Stimulated activated CD8-positive, alpha-beta memory T cell treated with anti-CD3 and anti-CD28 coated beads, Interleukin-12 subunit alpha, Interleukin-12 subunit beta, amount 100 ng/mL, for 4 hours (primary cell): ENCODE measurements at places on chromosomes 12 and 14.

- no peak for DNase-seq
These were observed 179.0 kb downstream of the FOXN3 start for GRCh38 chr14:89237921-89238529.

DNA sequence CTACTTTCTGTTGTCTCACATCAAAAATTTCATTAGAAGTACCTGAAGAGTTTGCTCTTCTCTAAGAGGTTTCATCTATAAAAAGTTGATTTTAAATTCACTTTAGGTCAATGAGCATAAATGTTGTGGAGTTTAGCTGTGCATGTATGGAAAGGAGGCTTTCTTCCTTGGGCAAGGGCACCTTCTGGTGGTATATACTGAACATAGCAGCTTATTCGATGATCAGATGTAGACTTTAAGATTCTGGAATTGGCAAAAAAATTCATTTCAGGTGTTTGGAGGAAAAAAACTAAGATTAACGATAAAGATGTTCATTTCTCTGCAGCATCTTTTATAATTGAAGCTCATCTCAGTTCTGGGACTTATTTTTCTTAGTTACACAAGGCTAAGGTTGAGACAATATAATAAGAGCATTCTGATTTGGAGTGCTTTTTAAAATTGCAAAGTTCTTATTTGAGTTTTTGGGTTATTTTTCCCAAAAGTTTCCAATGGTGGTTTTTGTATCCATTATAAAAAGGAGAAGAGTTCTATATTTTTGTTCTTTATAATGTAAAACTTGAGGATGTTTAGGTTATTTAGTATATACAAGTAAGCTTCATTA lies 46.8 kb downstream of the TMEM117 start:
- no peak for DNase-seq

DNA sequence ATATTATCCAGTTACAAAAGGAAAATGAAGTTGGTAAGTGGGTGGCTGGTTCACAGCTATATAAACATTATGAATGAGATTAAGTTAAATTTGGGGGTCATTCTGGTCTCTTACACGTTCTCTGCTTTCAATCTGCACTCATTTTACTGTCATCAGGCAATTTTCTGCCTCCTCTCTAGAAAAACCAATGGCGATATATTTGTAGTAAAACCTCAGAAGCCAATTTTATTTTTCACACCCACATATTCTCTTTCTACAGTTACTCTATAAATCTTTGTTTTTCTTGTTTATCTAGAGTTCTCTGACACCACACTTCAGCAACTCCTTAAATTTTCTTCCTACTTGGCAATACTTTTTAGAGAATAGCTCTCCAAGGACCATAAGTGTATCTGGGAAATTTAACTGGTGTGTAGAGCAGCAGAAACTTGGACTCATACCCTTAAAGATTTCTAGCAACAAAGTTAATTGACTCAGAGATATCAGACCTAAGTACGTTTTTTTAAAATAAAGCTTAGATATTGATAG lies 926.9 kb downstream of the TMTC2 start:
- DNase-seq = no peak

DNA sequence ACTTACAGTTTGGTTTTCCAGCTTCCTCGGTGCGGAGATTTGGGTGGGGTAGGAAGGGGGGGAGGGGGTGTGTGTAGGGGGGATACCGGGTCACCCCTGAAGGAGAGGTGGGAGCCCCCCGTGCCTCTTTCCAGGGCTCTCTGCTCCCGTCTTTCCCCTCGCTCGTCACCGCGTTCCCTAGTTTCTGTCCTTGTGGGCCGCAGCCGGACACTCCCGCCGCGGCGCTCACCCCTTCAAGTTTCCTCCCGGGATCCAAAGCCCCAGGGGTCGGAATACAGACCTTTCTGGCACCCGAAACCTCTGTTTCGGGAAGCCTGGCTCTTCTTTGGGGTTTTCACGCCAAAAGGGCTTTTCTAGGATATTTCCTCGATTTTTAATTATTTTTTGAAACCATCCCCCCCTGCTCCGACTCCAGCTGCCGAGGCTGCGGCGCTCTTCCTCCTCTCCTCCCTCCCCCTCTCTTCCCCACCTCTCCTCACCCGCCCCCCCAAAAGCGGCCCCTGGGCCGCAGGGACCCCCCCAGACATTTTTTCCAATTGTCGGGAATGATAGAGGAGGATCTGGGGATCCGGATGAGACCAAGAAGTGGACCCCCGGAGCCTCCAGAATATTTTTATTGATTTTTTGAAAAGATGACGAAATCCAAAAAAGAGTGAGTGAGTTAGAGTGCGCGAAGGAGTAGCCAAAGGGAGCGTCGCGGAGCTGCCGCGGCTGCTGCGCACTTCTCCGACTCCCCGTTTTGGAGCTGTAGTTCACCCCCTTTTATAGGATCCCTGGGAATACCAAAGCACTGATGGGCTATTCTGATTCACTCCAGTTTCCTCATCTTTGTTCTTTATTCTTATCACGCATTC lies 1.7 kb downstream of the CCND2 start:
- DNase-seq = no peak

DNA sequence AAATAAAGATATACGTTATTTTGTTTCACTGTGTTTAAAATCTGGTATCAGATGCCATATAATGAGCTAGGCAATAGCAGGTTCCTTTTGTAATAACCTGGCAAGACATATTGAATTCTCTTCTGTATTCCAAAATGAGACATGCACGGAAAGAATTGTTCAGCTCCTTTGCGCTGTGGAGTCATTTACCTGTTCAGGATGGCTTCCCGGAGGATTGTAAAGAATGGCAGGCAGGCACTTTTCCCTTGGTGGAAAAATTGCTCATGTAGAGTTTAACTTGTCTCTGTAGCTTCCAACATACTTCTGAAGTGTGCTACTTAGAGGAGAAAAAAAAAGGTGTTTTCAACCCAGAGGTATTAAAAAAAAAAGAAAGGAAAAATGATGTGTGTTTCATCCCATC lies 805.2 kb downstream of the GALC start:
- DNase-seq = no peak

- no peak for DNase-seq
These were observed 10.4 kb upstream of the NRIP2 start for GRCh38 chr12:2845280-2845679.

GRCh38 chr12:14167005-14167628 lies 185.7 kb upstream of the GRIN2B start:
- DNase-seq = no peak

- DNase-seq = no peak
These were observed 14.7 kb upstream of the TEAD4 start for GRCh38 chr12:2944401-2945047.

GRCh38 chr12:120662879-120663278 lies 22.5 kb downstream of the CABP1 start:
- DNase-seq = no peak

- no peak for DNase-seq
These were observed 89.5 kb downstream of the FBXO33 start for GRCh38 chr14:39342768-39343167.

DNA sequence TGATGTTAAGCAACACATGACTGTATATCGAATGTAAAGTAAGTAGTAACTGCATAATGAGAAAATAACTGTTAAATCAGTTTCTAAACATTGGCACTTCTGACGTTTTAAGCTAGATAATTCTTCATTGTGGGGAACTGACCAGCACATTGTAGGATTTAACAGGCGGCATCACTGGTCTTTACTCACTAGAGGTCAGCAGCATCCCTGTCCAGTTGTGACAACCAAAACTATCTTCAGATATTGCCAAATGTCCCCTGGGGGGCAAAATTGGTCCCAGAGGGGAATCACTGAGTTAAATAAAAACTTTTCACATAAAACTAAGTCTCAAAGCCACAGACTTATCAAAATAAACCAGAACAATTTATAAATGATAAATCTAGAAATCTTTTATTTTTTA lies 65.3 kb downstream of the BLTP3B start:
- no peak for DNase-seq

DNA sequence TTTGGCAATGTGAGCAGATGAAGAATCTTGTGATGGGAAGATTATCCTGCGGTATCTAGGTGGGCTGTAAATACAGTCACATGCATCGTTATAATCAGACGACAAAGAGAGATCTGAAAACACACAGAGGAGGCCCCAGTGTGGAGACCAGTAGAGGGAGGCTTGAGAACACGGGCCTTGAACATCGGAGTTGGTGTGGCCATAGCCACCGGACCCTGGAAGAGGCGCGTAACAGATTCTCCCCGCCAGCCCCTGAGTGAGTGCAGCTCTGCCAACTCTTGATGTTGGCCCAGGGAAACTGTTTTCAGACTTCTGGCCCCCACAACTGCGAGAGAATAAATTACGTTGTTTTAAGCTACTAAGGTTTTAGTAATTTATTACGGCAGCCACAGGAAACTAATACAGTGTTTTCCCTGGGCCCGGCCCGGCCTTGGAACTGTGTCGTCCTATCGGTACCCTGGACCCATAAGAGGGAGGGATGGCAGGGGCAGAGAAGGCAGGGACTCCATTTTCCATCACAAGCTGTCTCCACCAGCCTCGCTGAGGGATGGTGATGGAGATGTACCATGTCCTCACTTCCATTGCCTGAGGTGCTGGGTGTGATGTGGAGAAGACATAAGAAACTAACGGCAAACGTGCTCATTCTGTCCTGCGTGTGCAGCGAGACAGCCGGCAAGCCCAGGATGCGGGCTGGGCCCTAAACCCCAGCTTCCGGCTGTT lies 91.6 kb downstream of the NTF3 start:
- DNase-seq = no peak

DNA sequence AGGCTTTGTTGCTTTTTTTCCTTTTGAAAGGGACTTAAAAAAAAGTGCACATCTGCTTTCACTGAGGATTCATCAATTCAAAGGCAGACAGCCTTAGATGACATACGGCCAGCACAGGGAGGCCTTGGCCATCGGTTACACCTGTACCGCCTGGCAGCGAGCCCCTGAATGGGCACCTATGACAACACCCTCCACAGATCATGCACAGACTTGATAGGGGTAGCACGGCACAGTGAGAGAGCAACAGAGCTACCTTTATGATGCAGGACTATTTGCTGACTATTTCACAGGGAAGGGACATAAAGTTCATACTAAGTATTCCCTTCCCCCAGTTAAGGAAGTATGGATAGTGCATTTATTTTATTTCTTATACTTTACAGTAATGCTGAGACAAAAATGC lies 137.9 kb upstream of the ARID2 start:
- no peak for DNase-seq

- no peak for DNase-seq
These were observed 126.9 kb downstream of the KITLG start for GRCh38 chr12:88453323-88453722.

- DNase-seq = no peak
These were observed 264.6 kb downstream of the PAWR start for GRCh38 chr12:79426121-79426520.

DNA sequence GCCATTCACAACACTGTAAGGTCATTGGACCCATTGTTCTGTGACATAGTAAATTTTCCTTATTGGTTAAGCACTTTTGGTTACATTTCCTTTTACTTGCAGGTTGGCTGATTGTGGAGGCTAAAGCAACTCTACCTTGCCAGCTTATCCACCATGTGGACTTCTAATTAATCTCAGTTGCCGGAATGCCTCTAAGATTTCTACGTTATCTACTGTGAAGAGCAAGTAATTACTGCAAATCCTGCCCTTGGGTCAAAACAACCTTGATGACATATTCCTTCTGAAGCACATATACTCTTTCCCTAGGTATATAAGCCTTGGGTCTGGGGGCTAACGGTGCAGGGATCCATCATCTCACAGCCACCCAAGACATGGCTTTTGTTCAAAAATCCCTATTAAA lies 19.5 kb upstream of the MORN3 start:
- no peak for DNase-seq

GRCh38 chr12:13718271-13718670 lies 263.1 kb downstream of the GRIN2B start:
- DNase-seq = no peak

DNA sequence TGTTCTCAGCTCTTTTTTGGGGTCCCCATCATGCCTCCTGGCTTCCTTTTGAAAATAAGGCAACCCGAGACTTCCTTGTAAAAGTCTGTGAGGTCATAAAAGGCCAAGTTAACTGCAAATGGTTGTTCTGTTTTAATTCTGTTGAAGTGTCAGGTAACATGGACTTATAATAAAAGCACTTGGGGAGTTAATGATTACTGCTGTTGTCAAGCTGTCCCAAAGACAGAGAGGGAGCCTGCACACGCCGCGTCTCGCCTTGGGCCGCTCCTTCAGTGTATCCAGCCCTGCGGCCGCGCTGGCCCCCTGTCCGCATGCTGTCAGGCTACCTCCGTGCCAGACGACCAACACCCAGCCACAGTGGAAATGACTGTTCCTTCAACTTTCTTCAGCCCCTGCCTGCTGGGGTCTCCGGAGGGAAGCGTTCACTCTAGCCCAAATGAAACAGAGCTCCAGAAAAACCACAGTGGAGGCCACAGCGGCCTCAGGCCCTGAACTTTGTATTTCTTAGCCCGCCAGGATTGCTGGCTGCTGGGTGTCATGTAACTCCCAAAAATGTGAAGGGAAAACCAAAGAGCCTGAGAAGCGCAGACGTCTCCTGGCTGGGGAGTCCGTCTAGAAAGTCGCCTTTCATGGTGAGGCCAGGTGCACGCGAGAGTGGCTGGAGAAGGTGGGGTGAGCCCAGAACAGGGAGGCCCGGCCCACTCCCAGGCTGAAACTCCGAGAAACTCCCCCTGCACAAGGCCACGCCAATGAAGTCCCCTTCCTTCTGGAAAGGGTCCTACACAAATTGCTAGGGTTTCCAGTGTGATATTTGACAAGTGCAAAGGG lies 189.1 kb downstream of the ZFP36L1 start:
- no peak for DNase-seq

GRCh38 chr14:95484296-95484695 lies 32.2 kb downstream of the SYNE3 start:
- no peak for DNase-seq

DNA sequence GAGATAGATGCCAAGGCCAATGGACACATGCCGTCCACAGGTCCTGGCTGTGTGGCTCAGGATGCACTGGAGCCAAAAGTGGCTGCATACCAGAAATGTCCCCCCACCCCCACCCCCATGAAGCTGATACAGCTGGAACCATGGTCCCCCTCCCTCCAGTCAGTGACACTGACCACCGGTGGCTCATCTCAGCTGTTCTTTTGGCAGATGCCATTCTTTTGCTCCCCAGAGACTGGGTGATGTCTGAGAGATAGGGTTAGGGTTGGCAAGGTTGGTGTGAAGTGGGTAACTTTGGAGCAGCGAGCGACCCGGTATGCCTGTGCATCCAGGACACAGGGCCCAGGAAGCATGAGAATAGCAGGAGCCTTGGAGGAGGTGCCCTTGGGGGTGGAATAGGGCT lies 285.6 kb downstream of the CACNA1C start:
- DNase-seq = no peak

GRCh38 chr14:93135399-93135798 lies 19.7 kb upstream of the ITPK1 start:
- no peak for DNase-seq

GRCh38 chr14:105494606-105494929 lies 3.5 kb downstream of the TEDC1 start:
- DNase-seq = no peak

DNA sequence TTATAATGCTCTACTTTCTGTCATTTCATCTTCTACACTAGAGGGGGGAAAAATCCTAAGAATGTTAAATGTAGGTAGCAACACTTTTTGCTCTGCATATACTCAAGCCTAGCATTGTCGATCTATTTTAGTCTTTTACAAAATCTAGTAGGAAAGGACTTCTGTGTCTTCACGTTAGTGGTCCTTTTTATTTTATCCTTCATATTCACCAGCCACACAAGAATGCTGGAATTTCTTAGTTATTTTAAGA lies 253.0 kb upstream of the FLRT2 start:
- DNase-seq = no peak

- no peak for DNase-seq
These were observed 265.7 kb upstream of the MGAT4C start for GRCh38 chr12:86521870-86522269.
